MM.1S (cell line): ENCODE measurements at places on chromosomes 2 and 18.

DNA sequence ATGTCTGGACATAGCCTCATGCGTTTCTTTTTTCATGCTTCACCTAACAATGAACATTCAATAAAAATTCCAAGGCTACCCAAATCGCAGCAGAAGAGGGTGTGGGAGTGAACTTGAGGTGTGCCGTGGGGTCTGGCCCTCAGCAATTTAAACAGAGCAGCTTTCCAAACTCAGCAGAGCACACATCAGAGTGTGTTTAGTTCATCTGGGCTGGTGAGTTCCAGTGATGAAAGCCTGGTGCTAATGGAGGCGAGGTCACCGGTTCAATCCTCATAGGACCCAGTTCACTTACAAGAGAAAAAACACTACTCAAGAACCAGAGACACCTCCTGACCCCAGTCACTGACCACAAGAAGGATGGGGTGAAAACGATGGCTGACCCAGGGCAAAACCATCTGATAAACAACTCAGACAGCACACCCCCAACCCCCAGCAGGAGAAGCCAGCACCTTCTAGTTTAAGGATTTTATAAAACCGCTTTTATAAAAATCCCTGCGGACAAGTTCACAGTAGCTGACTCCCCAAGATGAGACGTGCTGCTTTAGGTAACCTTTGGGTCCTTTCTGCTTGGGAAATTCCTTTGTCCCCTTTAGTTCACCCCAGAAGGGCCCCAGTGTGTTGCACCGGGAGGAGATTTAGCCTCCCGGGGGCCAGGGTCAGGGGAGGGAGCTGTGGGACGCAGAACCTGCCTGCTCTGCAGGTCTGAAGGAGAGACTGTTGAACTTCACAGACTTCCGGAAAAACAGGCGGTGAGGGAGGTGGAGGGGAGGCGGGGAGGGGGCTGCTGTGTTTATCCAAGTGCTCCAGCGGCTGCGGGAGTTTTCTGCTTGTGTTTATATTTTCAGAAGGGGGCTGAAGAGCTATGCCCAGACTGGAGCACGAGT is 152.7 kb upstream of the SOX11 start:
- no peak overlapping the region for H3K27ac ChIP-seq
- no peaks in the 10 kb centered on the region for H3K4me1 ChIP-seq
- H3K27me3 ChIP-seq = no peaks in the 10 kb centered on the region
- H3K36me3 ChIP-seq = no peaks in the 10 kb centered on the region
- DNase-seq = no peak

DNA sequence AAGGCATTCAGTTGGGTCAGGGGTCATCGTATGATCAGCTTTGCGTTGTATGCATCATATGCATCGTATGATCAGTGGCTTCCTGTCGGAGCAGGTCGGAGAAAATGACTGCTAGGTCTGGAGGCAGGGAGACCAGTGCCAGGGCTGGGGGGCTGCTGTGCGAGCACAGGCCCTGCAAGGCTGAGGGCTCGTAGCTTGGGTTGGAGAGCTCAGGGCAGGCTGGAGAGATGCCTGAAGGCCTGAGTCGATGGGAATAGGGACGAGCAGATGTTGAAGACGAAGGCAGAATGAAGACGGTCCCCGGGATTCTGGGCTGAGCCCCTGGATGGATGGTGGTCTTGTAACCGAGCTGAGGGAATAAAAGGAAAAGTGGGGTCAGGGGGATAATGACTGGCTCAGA is 25.3 kb upstream of the ACKR3 start:
- H3K27me3 ChIP-seq = no peaks in the 10 kb centered on the region
- no peaks in the 10 kb centered on the region for H3K36me3 ChIP-seq
- peaks cover 17% of the 10 kb centered on the region for H3K4me1 ChIP-seq
- DNase-seq = no peak
- no peak overlapping the region for H3K4me3 ChIP-seq

- H3K4me3 ChIP-seq = no peak overlapping the region
- no peaks in the 10 kb centered on the region for H3K27me3 ChIP-seq
- 0 out of 2 replicates have a peak, but pooled peaks cover 6% of the 10 kb centered on the region for H3K4me1 ChIP-seq
- no peak overlapping the region for H3K27ac ChIP-seq
- H3K36me3 ChIP-seq = no peaks in the 10 kb centered on the region
- no peak for DNase-seq
Measured at GRCh38 chr2:181421131-181421458, 36.1 kb upstream of the ITGA4 start.

GRCh38 chr2:175233135-175233719 is 51.7 kb upstream of the ATP5MC3 start:
- H3K27me3 ChIP-seq = no peaks in the 10 kb centered on the region
- no peak for DNase-seq
- no peak overlapping the region for H3K4me3 ChIP-seq
- no peaks in the 10 kb centered on the region for H3K36me3 ChIP-seq
- no peaks in the 10 kb centered on the region for H3K4me1 ChIP-seq

DNA sequence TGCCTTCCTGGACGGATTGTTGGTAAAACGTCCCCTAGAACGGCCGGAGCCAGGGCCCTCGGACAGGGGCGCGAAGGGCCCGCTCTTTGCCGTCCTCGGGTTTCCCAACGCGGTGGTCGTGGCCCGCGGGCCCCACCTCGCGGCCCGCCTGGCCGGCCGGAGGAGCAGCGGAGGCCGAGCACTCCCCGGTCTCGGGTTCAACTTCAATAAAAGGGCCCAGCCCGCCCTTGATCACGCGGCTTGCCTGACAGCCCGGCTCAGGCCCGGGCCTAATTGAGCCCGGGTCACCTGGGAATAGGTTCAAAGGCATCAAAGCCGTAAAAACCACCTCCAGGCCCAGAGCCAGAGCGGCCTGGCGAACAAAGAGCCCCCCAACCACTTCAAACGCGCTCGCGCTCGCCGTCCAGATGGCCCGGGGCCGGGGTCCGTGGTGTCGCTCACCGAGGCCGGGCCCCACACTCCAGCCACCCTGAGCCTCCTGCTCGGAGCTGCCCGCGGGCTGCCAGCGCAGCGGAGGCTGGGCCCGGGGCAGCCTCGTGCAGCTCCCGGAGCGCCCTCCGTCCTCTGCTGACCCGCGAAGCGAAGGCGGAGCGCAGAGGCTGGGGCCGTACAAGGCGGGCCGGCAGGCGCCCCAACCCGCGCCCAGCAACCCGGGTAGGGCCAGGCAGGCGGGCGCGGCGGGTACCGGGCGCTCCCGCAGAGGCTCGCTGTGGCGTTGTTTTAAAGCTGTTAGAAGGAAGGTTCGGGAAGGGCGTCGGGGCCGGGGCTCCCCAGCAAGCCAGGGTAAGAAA is 1.1 kb upstream of the TWIST2 start:
- no peaks in the 10 kb centered on the region for H3K4me1 ChIP-seq
- no peaks in the 10 kb centered on the region for H3K36me3 ChIP-seq
- H3K4me3 ChIP-seq = no peak overlapping the region
- H3K27ac ChIP-seq = no peak overlapping the region

DNA sequence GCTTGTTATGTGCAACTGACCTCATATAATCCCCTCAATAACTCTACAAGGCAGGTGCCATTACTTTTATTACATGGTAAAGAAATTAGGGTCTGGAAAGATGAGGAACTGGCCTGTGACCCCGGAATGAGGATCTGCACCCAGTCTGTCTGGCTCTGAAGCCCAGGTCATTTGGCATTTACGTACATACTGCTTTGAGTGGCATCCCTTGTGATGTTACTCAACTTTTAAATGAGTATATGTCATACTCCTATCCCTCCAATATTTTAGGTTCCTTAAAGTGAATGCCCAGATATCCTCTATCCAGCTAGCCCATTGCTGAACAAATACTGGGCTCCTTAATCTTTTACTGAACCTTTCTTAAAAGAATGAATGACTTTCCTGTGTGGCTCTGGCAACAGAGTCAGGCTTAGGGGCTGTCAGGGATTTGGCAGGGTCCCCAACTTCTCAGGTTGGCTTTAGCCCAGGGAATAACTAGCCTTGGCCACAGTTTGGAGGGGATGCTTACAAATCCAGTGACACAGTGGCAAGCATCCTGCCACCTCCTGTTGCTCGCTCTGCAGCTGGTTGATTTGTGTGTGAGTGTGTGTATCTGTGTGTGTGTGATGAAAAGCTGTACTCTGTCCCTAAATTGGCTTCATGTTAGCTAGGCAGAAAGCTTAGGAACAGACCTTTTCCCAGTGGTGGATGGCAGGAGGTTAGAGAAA is 3.4 kb upstream of the CXCR4 start:
- no peak for DNase-seq
- no peak overlapping the region for H3K27ac ChIP-seq
- H3K4me1 ChIP-seq = no peaks in the 10 kb centered on the region
